Cerebellum (tissue), 4 donors: ENCODE measurements at places on chromosomes 3 and 15. TPM values are rescaled to one million over a fixed set of nuclear protein-coding genes. Genes with fewer than 3 reads are reported as not detected.

- no peak for DNase-seq
Measured at GRCh38 chr3:195097331-195098255, 173.4 kb downstream of the XXYLT1 start.

DNA sequence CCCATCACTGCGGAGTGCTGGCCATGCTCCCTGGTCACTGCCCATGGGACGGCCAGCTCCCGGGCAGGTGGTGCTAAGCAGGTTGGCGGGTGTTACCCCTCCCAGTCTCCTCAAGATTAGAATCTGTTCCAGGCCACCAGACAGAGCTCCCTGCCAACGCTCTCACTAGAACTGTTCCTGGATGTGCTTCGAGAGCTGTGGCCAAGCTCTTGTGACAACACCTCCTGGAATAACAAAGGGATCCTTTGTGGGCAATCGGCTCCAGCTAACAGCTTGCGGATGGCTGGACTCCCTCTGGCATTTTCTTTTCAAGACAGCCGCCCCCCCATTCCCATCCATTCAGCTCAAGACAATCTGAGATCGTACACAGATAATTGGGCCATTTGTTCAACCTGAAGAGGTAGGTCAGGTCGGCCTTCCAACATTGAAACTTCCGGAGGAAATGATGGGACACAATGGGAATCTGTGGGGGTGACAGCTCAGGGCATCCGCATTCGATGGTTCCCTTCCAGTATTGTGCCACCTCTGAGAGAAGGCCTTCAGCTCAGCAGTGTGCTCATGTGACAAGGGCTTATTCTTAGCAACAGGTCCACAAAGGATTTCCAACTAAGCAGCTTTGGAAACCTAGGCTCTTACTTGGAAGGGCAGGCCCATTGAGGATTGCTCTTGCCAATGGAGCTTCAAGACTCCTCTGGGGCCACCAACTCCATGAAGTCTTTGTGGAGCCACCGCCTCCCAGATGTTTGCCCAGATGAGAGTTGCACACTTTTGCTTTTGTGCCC is 11.6 kb upstream of the EPHB3 start:
- peak; percentile 65 for DNase-seq

DNA sequence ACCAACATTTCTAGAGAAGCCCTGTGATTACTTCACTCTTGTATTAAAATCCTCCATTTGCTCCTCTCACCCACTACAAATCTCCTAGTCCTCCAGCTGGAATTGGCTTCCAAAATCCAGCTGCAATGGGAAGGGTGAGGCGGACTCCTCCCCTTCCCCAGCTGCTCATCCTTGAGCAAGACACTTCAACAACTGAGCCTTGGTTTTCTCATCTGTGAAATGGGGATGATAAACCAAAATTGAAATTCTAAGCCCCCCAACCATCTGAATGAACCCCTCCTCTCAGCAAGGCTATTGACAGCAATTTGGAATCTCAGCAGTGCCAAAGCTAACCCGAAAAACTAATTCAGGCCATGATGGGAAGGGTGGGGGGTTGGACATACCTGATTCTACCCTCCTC is 9.4 kb downstream of the FAM174B start:
- DNase-seq = no peak

GRCh38 chr15:31606931-31607497 is 280.4 kb downstream of the KLF13 start:
- DNase-seq = no peak

DNA sequence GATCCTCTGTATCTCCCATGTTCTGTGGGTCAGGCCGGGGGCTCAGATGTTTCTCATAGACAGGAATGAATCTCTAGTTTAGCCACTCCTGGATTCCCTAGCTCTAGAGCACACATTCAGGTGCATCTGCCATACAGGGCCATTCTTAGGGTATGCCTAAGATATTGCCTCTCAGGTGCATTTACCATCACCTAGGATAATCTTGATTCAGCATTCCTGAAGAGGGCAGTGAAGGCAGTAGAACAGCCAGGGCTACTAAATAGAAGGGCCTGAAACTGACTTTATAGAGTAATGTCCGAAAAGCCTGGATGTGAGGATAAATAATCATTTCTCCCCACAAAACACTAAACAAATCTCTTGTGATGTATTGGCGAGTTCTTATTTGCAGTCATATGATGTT is 882.0 kb downstream of the AGBL1 start:
- DNase-seq = no peak

DNA sequence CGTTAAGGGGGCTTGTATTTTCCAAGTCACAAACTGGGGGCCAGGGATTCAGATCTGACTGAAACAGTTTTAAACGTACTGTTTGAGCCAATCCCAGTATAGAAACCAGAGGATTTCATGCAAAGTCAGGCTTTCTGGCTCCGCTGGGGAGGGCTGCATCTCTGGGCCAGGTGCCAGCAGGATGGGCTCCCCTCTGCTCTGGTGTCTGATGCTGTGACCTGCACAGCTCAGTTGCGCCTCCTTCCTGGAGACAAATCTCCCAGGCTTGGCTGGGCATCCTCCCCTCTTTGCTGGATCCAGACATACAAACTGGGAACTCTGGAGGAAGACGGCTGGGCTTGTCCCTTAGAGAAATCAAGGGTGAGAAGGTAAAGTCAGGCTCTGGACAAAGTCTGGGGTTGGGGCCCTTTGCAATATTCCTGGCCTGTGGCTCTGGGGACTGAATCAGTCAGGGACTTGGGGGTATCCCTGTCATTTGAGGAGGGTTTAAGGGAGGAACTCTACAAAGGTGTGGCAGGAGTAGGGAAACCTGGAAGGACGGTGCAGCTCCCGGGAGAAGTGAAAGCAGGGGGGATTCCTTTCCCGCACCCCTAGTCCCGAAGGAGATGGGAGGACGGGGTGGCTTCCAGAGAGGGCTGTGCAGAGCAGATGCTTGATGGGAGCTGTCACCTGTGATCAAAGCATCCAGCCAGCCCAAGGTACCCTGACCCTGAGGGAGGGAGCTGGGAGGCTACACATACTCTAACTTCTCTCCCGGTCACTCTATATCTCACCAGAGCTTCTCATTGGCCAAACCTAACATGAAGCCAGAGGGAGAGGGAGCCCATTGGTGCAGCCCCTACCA is 114.8 kb upstream of the ATP2B2 start:
- DNase-seq = peak; percentile 78

- DNase-seq = no peak
Measured at GRCh38 chr3:5485427-5485826, 297.9 kb downstream of the EDEM1 start.

DNA sequence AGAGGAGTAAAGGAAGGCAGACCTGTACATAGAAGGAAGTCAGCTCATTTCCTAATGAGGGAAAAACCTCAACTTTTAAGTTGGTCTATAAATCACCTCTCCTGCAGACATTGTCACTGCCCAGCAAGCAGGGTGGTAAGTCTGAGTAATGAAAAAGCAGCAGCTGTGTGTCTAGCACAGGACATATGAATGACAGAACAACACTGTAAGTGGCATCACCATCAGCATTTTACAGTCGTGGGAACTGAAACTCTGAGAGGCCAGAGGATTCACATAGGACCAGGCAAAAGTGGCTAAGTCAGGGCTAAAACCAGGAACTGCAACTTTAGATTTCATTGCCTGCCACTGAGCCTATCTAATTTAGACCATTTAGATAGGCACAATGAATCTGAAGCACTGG is 235.6 kb downstream of the CLSTN2 start:
- no peak for DNase-seq

- DNase-seq = no peak
Measured at GRCh38 chr15:55703873-55704301, 39.1 kb downstream of the PRTG start.

- DNase-seq = no peak
Measured at GRCh38 chr3:157632075-157632474, 128.9 kb upstream of the VEPH1 start.

- DNase-seq = peak; percentile 80
Measured at GRCh38 chr3:77081240-77081661, 41.4 kb downstream of the ROBO2 start.

The SPATA12 gene
- not detected for total RNA-seq
